Skin of body (tissue), 3 donors: ENCODE measurements at places on chromosomes 13 and 19.

GRCh38 chr13:49326222-49326917 lies 78.6 kb downstream of the CDADC1 start:
- DNase-seq = no peak

DNA sequence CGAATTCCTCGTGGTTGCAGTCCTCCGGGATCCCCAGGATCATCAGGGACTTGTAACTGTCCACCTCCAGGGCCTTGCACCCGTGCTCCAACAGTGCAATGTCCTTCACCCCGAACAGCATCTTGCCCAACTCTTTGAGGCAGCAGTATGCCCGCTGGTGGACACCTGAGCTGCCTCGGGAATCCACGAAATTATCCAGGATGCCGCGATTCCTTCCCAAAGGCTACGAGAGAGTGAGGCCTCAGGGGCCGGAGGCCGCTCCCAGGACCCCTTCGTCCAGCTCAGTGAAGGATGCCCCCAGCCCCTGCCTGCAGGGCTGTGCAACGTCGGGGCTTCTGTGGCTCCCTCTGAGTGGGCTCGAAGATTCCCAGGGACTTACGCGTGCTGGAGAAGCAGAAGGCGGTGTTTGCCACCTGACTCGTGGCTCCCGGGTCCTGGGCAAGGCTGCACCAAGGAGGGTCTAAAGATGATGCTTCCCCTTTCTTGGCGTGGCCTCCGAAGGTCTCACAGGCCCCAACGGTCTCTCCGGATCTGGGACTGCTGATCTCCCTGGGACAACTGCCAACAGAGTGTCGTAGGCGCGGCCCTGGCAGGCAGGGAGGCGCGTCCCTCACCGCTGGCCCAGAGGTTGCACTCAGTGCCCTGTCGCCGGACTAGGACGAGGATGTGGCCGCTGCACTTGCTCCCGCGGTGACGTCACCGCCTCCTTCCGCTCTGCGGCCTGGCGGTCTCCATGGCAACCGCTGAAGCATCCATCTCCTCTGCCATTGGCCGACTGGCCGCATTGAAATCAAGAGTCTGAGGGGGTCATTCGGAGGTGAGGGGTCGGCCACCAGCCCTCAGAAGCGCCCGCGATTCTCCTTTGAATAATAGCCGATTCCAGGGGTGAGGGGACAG lies at the start of gene PNMA8C:
PNMA8C (minus strand) TSS at position 698 of the 897 bp plus-strand sequence; CDS start at position 121, 577 bp downstream.
- DNase-seq = no peak

GRCh38 chr19:45514376-45515051 lies 7.2 kb downstream of the VASP start:
- DNase-seq = no peak

DNA sequence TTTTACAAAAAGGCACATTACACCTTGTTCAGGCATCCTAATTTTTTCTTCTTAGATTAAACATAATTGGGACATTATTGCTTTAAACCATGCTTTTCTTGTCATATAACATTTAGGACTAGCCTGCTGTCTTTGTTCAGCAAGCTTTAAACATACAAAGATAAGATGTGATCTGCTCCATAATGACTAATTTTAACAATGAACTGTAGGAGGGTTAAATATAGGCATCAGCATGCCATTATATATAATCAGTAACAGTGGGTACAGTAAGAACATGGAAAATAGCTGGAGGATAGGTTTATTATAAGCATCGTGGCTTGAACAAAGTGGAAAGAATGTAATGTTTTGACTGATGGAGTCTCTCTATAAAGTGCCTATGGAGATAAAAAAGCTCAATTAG lies 661.7 kb downstream of the SLITRK6 start:
- DNase-seq = no peak

- no peak for DNase-seq
Measured at GRCh38 chr19:2371656-2372055, 11.6 kb downstream of the TMPRSS9 start.

- no peak for DNase-seq
Measured at GRCh38 chr19:13026462-13027370, 31.4 kb downstream of the NFIX start.

DNA sequence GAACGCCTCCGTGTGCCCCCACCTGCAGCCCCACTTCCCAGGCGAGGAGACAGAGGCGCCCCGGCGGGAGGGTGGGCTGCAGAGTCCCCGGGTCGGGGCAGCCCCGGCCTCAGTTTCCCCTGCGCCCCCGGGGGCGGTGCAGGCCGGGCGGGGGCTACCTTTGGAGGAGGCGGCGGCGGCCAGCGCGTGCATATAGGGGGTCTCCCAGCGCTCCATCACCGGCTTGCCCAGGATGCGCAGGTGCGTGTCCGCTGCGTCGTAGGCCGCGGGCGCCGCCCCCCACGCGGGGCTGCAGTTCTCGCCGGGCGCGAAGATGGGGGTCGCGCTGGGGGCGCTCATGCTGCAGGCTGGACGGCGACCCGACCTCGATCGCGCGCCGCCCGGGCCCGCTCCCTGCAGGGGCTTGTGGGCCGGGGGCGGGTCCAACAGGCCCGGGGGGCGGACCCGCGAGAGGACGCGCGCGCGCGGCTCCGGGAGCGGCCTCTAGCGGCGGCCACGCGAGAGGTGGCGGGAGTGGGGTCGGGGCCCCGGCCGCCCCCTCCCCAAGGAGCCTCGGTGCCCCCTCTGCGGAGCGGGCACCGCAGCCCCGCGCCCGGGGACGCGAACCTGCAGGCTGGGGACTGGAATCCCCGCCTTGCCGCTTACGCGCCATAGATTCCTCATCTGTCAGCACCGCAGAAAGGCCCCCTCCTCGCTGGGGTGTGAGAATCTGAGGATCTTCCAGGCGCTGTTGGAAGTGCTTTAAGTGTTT lies at the start of gene GAMT:
GAMT (minus strand) TSS at position 405 of the 751 bp plus-strand sequence; CDS start at position 339, 66 bp downstream.
- DNase-seq = no peak

DNA sequence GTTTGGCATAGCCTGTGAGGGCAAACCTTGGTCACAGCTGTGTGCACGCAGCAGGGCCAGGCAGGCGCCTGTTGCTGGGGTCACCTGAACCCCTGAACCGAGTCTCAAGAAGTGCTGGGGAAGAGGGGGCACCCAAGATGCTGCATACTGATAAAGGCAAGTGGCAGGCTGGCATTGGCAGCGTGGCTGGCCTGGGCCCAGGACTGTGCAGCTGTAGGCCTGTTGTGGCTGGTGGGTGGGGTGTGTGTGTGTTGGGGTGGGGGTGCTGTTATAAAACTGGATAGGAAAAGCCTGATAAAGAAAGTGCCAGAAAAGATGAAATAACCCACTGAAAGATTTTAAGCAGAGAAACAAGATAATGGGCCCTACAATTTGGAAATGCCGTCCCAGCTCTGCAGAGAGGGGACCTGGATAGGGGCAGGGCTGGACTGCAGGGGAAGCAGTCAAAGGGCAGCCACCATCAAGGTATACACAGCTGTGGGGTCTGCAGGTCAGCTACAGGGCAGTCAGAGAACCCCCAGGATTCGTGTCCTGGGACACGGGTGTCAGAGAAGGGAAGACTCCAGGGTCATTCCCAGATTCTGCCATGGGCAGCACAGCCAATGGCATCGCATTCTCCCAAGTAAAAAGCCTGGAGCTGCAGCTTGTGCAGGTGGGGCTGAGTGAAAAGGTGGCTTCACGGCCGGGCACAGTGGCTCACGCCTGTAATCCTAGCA lies 33.2 kb downstream of the CILP2 start:
- DNase-seq = no peak

GRCh38 chr19:41837981-41838708 lies 6.3 kb downstream of the LYPD4 start:
- DNase-seq = no peak

GRCh38 chr19:12379732-12380443 lies 14.4 kb upstream of the ZNF442 start:
- no peak for DNase-seq

DNA sequence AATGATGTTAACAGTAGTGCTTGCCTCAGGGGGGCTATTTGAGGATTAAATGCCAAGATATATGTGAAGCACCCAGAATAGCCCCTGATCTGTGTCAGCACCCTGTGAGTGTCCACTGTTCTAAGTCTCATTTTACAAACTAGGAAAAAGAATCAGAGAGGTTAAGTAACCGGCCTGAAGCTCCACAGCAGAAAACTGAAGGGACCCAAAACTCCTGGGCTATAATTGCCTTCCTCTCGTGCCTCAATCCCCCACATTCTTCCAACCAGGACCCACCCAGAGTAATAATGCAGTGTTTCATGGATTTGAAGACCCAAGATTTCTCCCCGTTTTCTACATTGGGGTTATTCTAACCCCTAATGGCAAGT lies 2.3 kb downstream of the PVR start:
- DNase-seq = no peak

GRCh38 chr13:77868717-77869116 lies 49.9 kb downstream of the EDNRB start:
- DNase-seq = no peak

DNA sequence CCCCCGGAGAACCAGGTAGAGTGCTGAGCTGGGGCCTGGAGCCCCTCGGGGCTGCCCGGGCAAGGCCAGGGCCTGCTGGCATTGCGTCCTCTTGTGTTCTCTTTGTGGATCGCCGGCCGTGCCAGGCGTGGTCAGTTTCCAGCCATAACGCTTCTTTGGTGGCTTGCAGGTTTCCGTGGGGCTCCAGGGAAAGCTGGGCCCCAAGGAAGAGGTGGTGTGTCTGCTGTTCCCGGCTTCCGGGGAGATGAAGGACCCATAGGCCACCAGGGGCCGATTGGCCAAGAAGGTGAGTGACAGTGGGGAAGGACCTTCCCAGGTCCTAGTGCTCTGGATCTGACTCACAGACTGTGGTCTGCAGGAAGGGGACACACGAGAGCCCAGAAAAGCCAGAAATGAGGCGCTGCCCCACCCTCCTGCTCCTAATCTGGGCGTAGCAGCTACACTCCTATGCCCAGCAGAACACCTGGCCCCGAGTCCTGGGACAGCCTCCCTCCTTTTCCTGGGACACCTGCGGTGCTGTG lies 57.5 kb downstream of the RAB20 start:
- no peak for DNase-seq

- peak; percentile 33 for DNase-seq
Measured at GRCh38 chr13:37074703-37075102, 15.2 kb upstream of the SUPT20H start.

GRCh38 chr19:15758379-15758778 lies 20.6 kb downstream of the OR10H3 start:
- DNase-seq = no peak

DNA sequence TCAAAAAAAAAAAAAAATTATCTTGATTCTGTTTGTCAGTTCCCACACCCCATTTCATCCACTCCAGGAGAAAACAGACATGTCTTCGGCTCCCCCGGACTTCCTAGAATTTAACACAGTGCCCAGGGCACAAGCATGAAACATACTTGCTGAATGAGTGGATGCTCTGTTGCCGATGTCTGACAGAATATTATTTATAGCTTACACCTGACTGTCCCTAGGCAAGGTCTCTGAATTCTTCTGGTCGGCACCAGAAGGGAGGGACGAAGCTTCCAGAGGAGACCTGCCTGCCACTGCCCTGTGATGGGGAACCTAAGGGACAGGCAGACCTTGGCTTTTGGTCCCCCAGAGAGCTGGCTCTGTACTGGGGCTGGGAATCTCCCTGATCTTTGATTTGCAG lies 43.9 kb upstream of the PEG3 start:
- DNase-seq = no peak

GRCh38 chr13:102709536-102709935 lies 14.7 kb upstream of the METTL21C start:
- no peak for DNase-seq

DNA sequence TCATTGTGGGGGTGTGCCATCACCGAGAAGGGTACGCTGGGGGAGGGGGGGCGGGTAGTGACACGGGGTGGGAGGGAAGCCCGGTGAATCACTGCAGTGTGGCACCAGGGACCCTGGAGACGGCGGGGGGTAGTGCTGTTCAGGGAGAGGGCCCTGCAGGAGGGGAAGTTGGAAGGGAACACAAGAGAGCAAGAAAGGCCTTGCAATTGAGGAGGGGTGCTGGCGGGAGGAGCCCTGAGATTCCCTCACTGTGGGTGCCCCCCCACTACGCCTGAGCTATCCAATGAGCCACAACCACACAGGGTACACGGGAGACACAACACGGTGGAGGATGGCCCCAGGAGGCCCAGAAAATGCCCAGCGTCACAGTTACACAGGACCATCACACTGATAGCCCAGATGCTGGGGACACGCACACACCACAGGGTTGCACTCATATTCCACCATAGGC lies 516 bp upstream of the ATP1A3 start:
- no peak for DNase-seq

GRCh38 chr13:60479273-60479672 lies 82.3 kb downstream of the TDRD3 start:
- no peak for DNase-seq

DNA sequence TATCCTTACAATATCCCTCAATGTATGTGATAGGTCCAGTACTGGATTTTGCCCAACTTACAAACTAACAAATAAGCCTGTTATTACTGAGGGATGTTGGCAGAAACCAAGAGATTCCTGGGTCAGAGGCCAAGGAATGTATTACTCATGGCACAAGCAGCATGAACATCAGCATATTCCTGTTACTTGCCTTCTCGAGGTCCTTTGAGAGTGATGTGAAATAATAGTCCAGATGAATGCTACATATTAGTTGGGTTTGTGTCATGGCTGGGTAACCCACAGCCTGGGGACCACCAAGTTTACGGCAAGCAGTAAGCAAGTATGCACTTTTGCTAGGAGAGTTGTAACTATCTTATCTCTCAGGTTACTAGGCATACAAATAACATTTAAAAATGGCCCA lies 384.5 kb upstream of the GPC6 start:
- DNase-seq = peak; percentile 71
